ENCODE measurements at places on chromosomes 7 and 10. TPM values are rescaled to one million over a fixed set of nuclear protein-coding genes. Genes with fewer than 3 reads are reported as not detected.

- peaks cover 65% of the 10 kb centered on the region for H3K4me1 ChIP-seq
- peaks cover 35% of the 10 kb centered on the region for H3K36me3 ChIP-seq
- H3K27ac ChIP-seq: peak overlapping the region; percentile 100
These were observed 36.0 kb downstream of the MYOF start for GRCh38 chr10:93445978-93446720.

DNA sequence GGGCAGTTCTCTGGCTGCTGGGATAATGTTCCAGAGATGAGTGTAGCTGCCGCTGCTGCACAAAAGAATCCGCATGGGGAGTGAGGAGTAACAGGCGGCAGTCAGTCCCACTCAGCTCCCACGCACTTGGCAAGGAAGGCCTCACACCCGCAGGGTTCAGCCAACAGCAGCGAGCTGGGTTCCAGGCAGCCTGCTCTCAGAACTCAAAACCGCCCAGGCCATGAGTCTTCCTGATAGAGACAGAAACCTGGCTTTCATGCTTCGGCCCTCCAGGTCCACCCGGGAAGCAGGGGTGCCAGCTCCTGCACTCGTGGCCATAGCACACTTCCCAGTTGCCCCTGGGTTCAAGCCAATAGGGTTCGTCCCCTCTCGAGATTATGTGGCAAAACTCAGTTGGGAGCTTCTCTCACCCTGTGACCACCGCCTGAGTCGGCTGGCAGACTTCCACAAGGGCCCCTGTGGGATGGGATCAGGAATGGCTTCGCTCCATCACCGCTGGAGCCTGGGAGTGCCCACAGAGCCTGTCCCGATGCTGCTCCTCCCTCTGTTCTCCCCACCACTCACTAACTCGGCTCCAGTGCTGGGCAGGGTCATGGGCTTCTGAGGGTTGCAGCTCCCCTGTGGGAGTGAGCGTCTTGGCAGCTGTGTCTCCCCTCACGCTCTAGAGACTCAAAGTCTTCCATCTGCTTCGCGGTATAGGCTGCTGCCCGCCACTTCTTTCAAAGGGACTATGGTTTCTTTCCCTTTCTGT is 20.6 kb downstream of the CLRN3 start:
- no peak overlapping the region for H3K27ac ChIP-seq
- no peak for DNase-seq
- H3K4me3 ChIP-seq: no peak overlapping the region
- no peaks in the 10 kb centered on the region for H3K4me1 ChIP-seq
- peaks cover 4% of the 10 kb centered on the region for H3K36me3 ChIP-seq

GRCh38 chr10:79084012-79084971 is 15.5 kb downstream of the ZMIZ1 start:
- H3K27ac ChIP-seq: peak overlapping the region; percentile 95
- H3K36me3 ChIP-seq: no peaks in the 10 kb centered on the region
- no peak for DNase-seq
- peak overlapping the region; percentile 11 for H3K4me3 ChIP-seq

GRCh38 chr10:116253716-116254115 is 19.3 kb downstream of the GFRA1 start:
- DNase-seq: no peak
- H3K36me3 ChIP-seq: no peaks in the 10 kb centered on the region
- no peak overlapping the region for H3K4me3 ChIP-seq
- peaks cover 27% of the 10 kb centered on the region for H3K4me1 ChIP-seq
- no peaks in the 10 kb centered on the region for H3K27me3 ChIP-seq

GRCh38 chr7:132092106-132092505 is 484.2 kb downstream of the PLXNA4 start:
- DNase-seq: peak; percentile 50
- no peak overlapping the region for H3K27ac ChIP-seq
- no peak overlapping the region for H3K4me3 ChIP-seq

DNA sequence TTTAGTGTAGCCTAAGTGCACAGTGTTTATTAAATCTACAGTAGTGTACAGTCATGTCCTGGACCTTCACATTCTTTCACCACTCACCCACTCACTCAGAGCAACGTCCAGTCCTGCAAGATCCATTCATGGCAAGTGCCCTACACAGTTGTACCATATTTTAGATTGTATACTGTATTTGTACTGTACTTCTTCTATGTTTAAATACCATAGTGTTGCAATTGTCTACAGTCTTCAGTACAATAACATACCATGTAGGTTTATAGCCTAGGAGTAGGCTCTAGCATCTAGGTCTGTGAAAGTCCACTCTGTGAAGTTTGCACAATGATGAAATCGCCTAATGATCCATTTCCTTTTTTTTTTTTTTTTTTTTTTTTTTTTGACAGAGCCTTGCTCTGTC is 12.0 kb downstream of the EEPD1 start:
- no peak overlapping the region for H3K4me3 ChIP-seq
- H3K27me3 ChIP-seq: no peaks in the 10 kb centered on the region
- H3K4me1 ChIP-seq: peaks cover 10% of the 10 kb centered on the region
- DNase-seq: no peak

GRCh38 chr7:30920584-30921539 is 9.2 kb downstream of the AQP1 start:
- peaks cover 25% of the 10 kb centered on the region for H3K4me1 ChIP-seq
- H3K4me3 ChIP-seq: no peak overlapping the region
- no peaks in the 10 kb centered on the region for H3K27me3 ChIP-seq
- DNase-seq: peak; percentile 71

- H3K4me1 ChIP-seq: peaks cover 25% of the 10 kb centered on the region
- no peak overlapping the region for H3K27ac ChIP-seq
- no peak overlapping the region for H3K4me3 ChIP-seq
- H3K27me3 ChIP-seq: peaks cover under 1% of the 10 kb centered on the region
- no peaks in the 10 kb centered on the region for H3K36me3 ChIP-seq
These were observed 26.1 kb downstream of the PRLHR start for GRCh38 chr10:118569241-118569881.

- DNase-seq: no peak
- no peak overlapping the region for H3K27ac ChIP-seq
- peaks cover 9% of the 10 kb centered on the region for H3K27me3 ChIP-seq
- no peaks in the 10 kb centered on the region for H3K36me3 ChIP-seq
- no peak overlapping the region for H3K4me3 ChIP-seq
These were observed 173.8 kb upstream of the GHITM start for GRCh38 chr10:83965473-83965872.

GRCh38 chr7:116487907-116488521 is 11.5 kb upstream of the CAV2 start:
- no peaks in the 10 kb centered on the region for H3K27me3 ChIP-seq
- H3K27ac ChIP-seq: no peak overlapping the region

GRCh38 chr7:137381045-137381444 is 37.5 kb upstream of the PTN start:
- no peak overlapping the region for H3K27ac ChIP-seq
- DNase-seq: no peak
- H3K36me3 ChIP-seq: peaks cover 3% of the 10 kb centered on the region
- no peak overlapping the region for H3K4me3 ChIP-seq
- H3K27me3 ChIP-seq: no peaks in the 10 kb centered on the region

- DNase-seq: no peak
- peaks cover under 1% of the 10 kb centered on the region for H3K36me3 ChIP-seq
- H3K4me3 ChIP-seq: peak overlapping the region; percentile 67
- peak overlapping the region; percentile 76 for H3K27ac ChIP-seq
- H3K27me3 ChIP-seq: no peaks in the 10 kb centered on the region
These were observed 1.1 kb upstream of the VOPP1 start for GRCh38 chr7:55573234-55573900.

GRCh38 chr10:37752334-37752875 is 105.0 kb downstream of the ZNF248 start:
- DNase-seq: no peak
- no peak overlapping the region for H3K27ac ChIP-seq
- H3K36me3 ChIP-seq: no peaks in the 10 kb centered on the region

- H3K36me3 ChIP-seq: peaks cover 2% of the 10 kb centered on the region
- DNase-seq: no peak
- no peaks in the 10 kb centered on the region for H3K27me3 ChIP-seq
- H3K27ac ChIP-seq: no peak overlapping the region
- H3K4me1 ChIP-seq: peaks cover 5% of the 10 kb centered on the region
These were observed 24.3 kb upstream of the DNAJB12 start for GRCh38 chr10:72379062-72379461.

GRCh38 chr7:94154858-94155257 is 150.7 kb upstream of the BET1 start:
- H3K4me1 ChIP-seq: peaks cover 4% of the 10 kb centered on the region
- H3K4me3 ChIP-seq: no peak overlapping the region
- no peak for DNase-seq
- H3K36me3 ChIP-seq: no peaks in the 10 kb centered on the region

GRCh38 chr7:149791-150636 is 42.4 kb upstream of the FAM20C start:
- H3K4me3 ChIP-seq: peak overlapping the region; percentile 94
- peaks cover 2% of the 10 kb centered on the region for H3K36me3 ChIP-seq
- H3K4me1 ChIP-seq: peaks cover 9% of the 10 kb centered on the region
- H3K27me3 ChIP-seq: no peaks in the 10 kb centered on the region
- no peak for DNase-seq
- no peak overlapping the region for H3K27ac ChIP-seq

GPR158 gene
- total RNA-seq: 0.10 TPM

BHLHA15 gene
- total RNA-seq: 1.2 TPM

C10orf62 gene
- not detected for total RNA-seq

RAPGEF5 gene
- 0.53 TPM for total RNA-seq

CALHM3 gene
- not detected for total RNA-seq

TRUB1 gene
- 18.7 TPM for total RNA-seq

OAT gene
- 151 TPM for total RNA-seq

ANKRD1 gene
- total RNA-seq: 283 TPM

C7orf57 gene
- total RNA-seq: not detected

FAM24B gene
- total RNA-seq: not detected

MYH16 gene
- total RNA-seq: not detected

STRIP2 gene
- 1.2 TPM for total RNA-seq

TWIST1 gene
- total RNA-seq: 26.5 TPM

SH2D4B gene
- total RNA-seq: not detected

FAM25A gene
- total RNA-seq: not detected

Measured in chondrocyte (in vitro differentiated cells).